ENCODE measurements at places on chromosomes 5 and 9.

- peak; percentile 75 for DNase-seq
Measured at GRCh38 chr5:75656311-75657003, 45.2 kb downstream of the ANKDD1B start.

- no peak for DNase-seq
Measured at GRCh38 chr9:111712369-111712768, 51.0 kb downstream of the GNG10 start.

DNA sequence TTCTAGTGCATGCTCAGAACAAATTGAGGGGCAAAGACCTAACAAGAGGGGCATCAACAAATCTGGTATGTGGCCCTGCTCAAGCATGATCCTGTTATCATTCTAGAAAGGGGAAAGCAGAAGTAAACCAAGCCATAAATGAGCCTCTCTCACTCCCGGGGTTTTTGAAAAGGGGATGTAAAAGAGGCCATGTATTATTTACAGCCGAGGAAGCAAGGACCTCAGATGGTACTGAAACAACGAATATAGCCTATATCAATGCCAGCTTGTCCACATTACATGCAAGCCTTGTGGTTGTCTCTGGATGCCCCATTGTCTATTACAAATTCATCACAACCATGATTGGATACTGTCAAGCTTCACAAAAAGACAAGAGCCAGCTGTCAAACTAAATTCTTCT is 211.3 kb downstream of the DCP2 start:
- DNase-seq: no peak

DNA sequence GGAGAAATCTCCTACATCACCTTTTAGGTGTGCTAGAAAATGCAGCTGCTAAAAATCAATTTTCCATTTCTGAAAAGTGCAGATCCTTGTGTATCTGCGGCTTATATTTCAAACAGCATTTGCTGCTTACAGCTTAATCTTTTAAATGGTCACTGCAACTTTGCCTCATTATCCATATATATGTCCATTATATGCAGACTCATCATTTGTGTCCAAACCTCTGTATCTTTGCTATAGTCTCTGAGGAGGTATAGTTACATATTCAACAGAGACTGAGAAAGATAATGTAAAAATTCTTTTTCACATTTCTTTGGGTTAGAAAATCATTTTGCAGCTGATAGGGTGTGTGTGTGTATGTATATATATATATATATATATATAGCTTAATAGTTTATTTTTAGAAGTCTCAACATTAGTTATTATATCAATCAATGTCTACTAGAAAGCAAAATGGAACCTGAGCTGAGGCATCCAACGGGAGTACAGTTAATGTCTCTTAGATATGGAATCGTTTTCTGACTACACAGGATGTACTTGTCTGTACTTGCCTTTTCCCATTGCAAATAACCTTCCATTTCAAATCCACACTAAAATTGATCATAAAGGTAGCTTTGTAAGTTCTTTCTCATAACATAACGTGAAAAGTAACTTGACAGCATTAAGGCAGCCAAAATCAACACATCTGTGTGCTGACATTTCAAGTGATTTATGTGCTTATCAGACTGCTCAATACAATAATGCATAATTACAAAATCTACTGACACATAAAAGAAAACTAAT is 267.0 kb upstream of the HAPLN1 start:
- DNase-seq: no peak

- DNase-seq: no peak
Measured at GRCh38 chr5:154308443-154309370, 118.2 kb downstream of the GALNT10 start.

DNA sequence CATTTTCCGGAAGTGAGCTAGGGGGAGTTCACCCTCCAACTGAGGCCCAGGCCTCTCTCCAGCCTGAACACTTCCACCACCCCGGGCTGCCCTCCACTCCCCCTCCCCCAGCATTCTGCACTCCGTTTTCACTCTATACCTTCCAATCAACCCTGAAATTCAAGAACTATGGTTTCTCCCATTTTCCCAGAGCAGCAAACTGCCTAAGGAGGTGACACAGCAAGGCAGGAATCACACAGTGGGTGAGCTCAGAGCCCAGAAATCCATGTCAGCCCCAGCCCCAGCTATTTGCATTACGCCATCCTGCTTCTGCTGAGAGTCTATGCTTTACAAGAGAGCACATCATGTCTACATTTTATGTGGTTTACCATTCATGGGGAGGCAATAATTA is 11.9 kb downstream of the MSX2 start:
- no peak for DNase-seq

- no peak for DNase-seq
Measured at GRCh38 chr9:95434116-95435073, 82.4 kb downstream of the PTCH1 start.

GRCh38 chr9:134502266-134502791 is 139.3 kb upstream of the COL5A1 start:
- DNase-seq: no peak

DNA sequence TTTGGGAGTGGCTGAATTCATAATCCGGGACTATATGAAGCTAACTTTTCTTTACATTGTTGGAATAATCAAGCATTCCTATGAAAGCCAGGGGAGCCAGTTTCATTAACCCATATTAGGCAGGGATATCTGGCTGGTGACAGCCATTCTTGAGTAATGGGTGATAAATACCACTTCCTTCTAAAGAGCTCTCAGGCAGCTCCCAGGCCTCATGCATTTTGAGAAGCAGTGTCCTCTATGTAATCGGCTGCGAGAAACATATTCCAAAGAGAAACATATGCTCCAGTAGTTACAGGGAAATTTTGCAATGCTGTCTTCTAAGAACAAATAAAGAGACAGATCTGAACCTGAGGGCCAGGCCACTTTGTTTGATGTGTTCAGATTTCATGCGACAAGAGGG is 83.1 kb downstream of the MSX2 start:
- DNase-seq: no peak

DNA sequence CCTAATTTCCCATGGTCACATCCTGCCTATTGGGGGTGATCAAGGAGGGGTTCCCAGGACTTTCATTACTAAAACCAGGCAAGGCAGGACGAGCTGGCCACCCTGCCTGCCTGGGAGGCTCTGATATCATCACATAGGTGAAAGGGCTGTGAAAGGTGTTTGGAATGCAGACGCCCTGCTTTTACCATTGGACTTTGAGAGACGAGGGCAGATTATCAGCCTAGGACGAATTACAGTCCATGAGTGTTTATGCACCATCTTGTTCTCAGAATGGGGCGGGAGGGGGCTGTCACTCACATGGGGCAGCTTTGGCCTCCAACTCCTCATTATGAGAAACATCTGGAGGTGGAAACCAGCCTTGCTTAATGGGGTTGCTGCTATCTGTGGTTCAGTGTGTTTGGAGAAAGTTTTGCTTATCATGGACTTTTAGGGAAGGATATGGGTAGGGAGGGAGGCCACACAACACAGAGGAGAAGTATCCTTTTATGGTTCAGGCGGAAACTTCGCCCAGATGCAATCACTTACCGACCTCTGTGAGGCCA is 69.8 kb upstream of the UBTD2 start:
- DNase-seq: no peak

- peak; percentile 68 for DNase-seq
Measured at GRCh38 chr9:130707225-130707976, 13.8 kb downstream of the EXOSC2 start.

DNA sequence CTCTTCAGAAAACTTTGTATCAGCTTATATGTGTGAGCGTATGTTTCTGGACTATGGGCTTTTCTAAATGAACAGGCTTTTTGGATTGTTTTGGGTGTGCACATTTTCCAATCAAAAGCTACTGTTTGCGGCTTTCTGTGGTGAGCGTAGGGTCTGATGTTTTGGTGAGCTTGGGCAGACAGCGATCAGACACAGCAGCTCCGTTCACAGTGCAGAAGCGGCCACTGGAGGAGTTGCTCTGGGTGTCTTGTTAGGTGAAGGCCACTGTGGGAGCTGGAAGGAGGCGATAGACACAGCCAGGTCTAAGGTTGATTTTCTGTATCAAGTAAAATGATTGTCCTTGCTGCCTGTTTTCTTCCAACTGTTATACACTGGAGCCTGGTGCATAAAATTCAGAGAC is 11.1 kb downstream of the PRRC2B start:
- DNase-seq: no peak

GRCh38 chr5:132264546-132265335 is 7.2 kb downstream of the PDLIM4 start:
- no peak for DNase-seq

DNA sequence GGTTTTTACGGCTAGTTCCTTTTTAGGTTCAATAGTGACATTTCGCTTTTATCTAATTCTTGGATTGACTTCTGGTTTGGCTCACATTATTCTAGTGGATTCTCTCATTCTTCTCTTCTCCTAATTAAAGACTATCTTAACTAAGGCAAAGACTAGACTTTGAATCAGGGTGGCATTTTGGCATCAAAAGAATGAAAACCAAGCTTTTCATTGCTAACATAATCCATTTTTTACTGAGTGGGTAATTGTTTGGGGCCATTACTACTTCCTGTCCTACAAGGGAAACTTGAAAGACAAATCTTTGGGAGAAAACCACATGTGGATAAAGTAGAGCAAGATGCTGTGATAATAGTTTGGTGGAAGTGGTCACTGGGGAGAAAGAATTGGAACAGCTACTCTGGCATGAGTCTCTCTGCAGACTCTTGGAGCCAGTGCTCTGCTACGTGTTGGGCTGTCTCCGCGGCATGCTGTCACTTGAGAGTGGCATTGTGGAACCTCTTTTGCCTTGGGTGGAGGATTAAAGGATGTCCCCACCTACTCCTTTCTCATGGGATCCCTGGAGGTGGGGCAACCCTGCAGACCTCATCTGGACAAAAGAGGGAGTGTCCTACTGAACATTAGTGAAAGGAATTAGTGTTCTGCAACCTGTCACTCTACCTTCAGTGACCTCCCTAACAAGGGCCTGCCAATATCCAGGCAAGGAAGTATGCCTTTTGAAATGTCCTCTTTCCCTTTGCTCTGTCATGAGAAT is 280.4 kb downstream of the PSAT1 start:
- DNase-seq: peak; percentile 36
